ENCODE measurements at places on chromosomes 2 and 18. TPM values are rescaled to one million over a fixed set of nuclear protein-coding genes. Genes with fewer than 3 reads are reported as not detected.
A peak's percentile ranks its signal among the peaks of the same experiment; 100 is the strongest.

The LIPG gene
- total RNA-seq, result 3.2 TPM

The ASPRV1 gene
- not detected for total RNA-seq

- no peak for DNase-seq
These were observed 1157.4 kb downstream of the RPIA start for GRCh38 chr2:89848763-89849368.

DNA sequence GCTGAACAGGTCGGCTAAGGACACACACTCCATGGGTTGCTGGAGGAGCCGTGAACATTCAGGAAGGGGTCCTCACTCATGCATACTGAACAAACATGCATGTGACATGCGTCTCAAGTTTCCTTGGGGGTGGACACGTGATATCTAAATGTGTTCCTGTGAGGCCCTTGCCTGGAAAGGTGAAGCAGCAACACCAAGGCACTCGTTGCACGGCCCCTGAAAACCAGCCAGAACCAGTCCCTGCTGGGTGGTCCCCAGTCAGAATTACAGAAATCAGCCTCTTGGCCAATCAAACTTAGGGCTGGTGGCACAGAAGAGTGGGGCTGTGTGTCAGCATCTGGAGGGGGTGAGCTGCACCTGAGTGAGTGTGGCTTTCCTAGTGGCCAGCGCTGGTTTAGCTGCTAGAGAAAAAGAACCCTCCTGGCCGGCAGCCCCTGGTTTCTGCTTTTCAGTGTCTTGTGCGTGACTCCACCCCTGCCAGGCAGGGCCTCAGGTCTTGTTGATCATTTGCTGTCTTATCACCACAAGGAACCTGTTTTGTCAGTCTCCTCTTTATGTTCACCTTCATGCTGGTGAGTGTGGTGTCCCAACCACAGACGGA is 3.2 kb upstream of the AQP12B start:
- no peak for DNase-seq

GRCh38 chr2:44063033-44063432 is 67.2 kb upstream of the LRPPRC start:
- DNase-seq, result no peak

DNA sequence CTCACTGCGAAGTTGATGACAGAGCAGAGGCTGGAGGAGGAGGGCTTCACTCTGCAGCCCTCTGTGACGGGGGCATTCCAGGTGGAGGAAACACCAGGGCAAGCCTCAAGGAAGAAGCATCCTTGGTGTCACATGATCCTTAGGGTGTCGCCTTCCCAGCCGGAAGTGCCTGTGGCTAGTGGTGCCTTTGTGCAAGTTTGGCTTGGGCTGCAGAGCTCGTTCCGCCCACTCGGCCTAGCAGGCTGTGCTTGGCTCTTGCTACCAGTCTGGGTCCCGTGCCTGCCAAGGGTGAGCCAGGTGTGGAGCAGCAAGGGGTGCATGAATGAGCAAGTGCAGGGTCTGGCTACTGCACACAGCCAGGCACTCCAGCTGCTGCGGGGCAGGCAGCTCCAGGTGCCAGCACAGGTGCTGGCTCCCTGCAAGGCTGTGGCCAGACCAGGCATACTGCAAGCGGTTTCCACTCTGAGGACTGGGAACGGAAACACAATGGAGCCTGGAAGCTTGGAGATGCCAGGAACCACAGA is 325.3 kb upstream of the SMIM21 start:
- no peak for DNase-seq

DNA sequence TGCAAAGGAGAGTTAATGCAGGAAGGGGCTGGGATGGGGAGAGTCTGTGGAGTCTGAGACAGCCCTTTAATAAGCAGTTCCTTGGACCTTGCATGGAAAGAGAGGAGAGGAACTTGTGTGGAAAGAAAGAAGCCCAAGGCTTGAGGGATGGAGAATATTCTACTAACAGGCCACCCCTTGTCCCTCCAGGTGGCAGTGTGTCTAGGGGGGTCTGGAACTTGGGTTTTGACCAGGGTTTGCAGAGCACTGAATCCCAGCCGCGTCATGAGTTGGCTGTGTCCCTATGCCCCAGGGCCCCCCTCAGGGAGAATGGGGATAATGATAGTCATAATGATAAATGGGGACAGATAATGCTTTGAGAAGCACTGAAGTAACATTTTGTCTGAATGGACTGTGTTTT is 15.0 kb downstream of the TCF7L1 start:
- DNase-seq, result peak; percentile 47

Measured in fibroblast of the aortic adventitia (primary cell).